ENCODE measurements at places on chromosomes 6 and 20.

GRCh38 chr20:57760698-57761412 lies 51.0 kb upstream of the PMEPA1 start:
- DNase-seq, result no peak

DNA sequence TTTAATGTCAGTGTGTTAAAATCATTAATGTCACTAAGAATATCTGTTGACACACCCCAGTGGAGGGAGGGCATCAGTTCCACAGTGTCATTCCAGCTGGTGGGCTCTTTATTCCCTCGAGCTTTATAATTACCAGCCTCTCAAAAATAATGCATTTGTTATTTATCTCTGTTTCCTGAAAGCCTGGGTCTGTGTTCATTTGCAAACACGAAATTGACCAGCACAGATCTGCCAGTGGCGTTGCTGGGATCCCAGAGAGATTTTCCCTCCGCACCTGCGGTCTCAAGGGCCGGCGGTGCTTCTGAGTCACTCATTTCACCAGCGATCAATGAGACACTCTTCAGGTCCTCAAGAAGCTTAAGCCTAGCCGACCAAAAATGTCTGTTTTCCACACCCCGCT lies 5.7 kb upstream of the PYGB start:
- no peak for DNase-seq

GRCh38 chr6:168778201-168778600 lies 337.2 kb downstream of the SMOC2 start:
- no peak for DNase-seq

GRCh38 chr20:33291830-33292355 lies 8.9 kb downstream of the BPIFB1 start:
- peak; percentile 40 for DNase-seq

DNA sequence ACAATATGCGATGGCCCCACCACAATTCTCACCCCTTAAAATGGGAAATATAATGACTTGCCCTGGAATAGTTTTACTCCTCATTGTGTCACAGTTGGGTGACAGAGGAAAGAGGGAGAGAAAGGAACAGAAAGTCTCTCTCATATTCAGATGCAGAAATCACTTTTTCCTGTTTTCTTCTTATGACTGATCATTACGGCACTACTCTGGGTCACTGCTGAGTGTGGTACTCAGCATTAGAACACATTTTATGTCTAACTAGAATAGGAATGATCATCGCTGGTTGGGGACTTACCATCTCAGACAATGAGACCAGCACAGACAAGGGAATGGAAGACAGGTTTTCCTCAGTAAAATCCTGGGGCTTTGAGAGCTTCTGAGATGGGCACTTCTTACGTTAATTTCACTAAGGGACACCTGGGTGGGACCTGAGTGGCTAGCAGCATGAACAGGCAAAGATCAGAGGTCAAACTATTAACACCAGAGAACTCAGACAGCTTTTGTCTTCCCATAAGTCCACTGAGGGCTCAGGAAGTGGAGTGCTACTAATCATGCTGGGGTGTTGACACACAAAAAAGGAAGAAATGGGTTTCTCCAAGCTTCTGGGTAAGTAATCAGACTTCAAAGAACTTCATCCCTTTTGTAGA lies 54.9 kb upstream of the ARHGAP18 start:
- DNase-seq, result no peak

DNA sequence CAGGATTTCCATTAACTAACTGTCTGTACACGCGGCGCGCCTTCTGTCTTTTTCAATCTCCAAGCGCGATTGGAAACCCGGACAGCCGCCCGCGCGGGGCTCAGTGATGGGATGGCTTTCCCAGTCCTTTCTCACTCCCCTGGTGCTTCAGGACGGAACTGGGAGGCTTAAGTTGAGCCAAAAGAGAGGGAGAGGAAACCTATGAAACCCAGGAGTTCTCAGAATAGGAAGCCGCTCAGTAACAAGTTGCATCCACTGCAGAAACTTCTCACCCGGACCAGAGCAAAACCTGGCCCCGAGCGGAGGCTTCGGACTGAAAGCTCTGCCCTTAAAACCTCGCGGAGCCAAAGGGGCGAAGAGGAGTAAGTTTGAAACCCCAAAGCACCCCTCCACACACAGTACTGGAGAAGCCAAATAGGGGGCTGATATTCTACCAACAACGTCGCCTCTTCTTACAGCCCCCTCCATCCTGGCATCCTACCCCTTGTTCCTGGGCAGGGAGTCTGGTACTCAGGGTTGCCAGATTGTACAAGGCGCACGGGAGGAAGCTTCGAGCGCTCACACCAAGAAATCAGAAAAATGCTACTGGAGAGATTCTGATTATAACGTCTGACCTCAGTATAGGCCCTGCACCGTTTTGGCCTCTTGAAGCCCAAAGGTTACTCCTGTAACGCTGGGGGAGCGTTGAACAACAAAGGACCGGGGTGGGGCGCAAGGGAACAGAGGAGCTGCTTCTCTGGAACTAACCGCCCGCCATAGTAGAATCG lies 906 bp upstream of the COL12A1 start:
- no peak for DNase-seq

- no peak for DNase-seq
These were observed 244.4 kb downstream of the LRFN2 start for GRCh38 chr6:40342723-40343122.

- DNase-seq, result no peak
These were observed 4.2 kb downstream of the MMP9 start for GRCh38 chr20:46012921-46013320.

- DNase-seq, result no peak
These were observed 73.6 kb downstream of the MDGA1 start for GRCh38 chr6:37624121-37624520.

GRCh38 chr20:38338849-38339520 lies 7.3 kb upstream of the LBP start:
- DNase-seq, result no peak

GRCh38 chr6:152166497-152166896 lies 359.0 kb downstream of the ESR1 start:
- no peak for DNase-seq

GRCh38 chr6:26349964-26350857 lies 14.8 kb upstream of the BTN3A2 start:
- no peak for DNase-seq

DNA sequence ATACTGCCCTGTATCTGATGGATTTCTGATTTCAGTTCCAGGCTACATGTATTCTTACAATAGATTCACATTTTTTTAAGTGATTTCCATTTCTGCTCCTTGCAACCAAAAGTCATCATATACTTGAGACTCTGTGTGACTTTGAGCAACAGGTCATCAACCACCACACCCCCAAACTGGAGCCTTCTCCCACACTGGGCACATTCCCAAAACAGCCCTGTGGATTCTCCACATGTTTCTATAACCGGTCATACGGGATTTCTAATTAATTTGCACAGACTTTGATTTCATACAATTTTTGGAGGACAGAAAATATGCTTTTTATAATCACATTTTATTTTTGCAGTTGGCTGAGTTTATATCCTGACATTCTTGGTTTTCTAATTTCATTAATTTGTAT lies 317.2 kb upstream of the ID4 start:
- no peak for DNase-seq

DNA sequence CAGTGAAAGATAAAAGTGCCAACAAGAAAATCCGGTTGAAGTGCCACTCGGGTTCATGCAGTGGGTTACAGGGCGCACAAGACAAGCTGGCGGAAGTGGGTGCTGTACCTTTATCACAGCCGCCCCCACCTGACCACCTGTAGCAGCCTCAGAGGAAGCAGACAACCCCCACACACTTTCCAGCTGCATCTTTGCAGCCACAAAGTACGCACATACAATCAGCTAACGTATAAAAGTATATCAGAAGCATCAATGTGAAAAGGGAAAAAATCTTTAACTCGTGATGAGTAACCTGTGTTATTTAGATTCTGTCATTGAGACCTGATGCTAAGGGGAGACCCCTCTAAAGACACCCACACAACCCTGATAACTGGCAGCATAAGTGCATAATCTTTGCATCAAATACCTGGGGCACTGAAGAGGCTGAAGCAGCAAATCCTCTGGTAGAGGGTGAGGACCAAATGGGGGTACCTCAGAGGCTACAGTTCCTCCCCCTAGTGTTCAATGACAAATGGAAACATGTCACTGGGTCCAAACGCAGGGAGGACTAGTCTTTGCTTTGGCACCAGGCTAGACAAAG lies 22.1 kb downstream of the BACH2 start:
- DNase-seq, result peak; percentile 90

GRCh38 chr6:132253211-132253610 lies 148.1 kb downstream of the MOXD1 start:
- DNase-seq, result no peak

DNA sequence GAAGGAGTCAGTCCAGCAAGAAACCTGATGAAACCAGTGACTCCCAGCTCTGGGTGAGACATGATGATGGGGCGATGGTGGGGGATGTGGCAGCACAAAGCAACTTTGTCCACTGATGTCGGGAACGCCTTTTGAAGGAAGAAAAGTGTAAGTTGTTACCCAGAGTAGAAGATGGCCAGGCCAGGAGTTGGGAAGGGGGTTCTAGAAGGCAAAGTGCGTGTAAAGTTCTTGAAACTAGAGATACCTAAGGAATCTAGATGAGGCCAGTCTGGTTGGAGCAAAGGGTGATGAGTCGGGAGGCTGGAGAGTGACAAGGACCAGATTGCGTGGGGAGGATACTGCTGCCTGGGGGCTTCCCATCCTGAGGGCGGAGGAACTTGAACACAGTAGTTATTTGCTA lies 117.0 kb downstream of the PHACTR3 start:
- no peak for DNase-seq

GRCh38 chr6:13653296-13653695 lies 38.2 kb downstream of the NOL7 start:
- no peak for DNase-seq

- DNase-seq, result no peak
These were observed 333.4 kb downstream of the BCKDHB start for GRCh38 chr6:80439721-80440470.

DNA sequence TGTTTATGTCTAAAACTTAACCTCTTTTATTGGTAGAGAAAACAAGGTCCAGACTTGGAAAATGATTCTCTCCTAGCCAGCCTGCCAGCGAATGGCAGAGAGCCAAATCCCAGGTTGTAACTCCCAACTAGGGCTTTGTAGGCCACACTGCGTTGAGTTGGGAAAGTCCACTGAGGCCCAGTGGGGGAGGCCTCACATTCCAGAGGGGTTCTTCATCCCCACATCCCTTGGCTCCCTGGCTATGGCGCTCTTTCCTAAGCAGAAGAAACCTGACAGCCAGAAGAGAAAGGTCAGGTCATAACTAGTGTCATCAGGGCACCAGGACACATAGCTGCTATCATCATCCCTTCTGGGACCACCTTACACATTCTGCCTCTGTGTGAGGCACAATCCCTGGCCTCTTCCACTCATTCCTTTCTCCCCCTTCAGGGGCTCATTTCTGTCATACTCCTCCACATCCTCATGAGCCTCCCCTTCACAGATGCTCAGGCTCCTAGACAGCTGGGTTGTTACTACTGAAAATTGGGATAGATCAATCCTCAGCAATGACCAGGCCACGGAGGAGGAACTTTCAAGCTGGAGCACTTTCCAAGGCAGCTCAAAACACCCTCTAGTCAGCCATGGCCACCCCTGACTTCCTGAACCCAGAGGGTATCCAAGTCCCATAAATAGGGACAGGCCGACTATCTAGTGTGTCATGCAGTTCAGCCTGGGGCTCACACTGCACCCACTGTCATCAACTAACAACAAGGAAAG lies 48.6 kb downstream of the TCP11 start:
- no peak for DNase-seq

GRCh38 chr6:121008553-121008952 lies 325.7 kb downstream of the TBC1D32 start:
- no peak for DNase-seq

- no peak for DNase-seq
These were observed 377.3 kb upstream of the JAG1 start for GRCh38 chr20:11051136-11051535.
